Esophagus mucosa (tissue), 1 donor: ENCODE measurements at places on chromosomes 7 and 10.

- peak; percentile 73 for ATAC-seq
Observed at GRCh38 chr7:157432541-157432956, 95.7 kb downstream of the DNAJB6 start.

GRCh38 chr7:141234335-141235105 lies 160.7 kb downstream of the TMEM178B start:
- no peak for ATAC-seq

DNA sequence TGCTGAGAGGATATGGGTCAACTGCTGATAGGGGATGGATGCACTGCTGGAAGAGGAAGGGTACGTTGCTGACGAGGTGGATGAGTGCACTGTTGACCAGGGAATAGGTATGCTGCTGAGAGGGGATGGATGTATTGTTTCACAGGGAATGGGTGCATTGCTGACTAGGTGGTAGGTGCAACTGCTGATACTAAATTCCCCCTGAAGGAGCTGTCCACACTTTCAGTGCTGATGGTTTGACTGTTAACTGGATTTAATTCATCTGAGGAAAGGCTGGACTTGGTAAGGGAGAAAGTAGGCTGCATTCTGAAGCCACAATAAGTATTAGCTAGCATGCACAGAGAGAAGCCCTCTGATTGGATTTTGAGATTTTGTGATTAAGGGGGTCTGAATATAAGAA lies 1196.8 kb upstream of the PHF14 start:
- no peak for ATAC-seq

DNA sequence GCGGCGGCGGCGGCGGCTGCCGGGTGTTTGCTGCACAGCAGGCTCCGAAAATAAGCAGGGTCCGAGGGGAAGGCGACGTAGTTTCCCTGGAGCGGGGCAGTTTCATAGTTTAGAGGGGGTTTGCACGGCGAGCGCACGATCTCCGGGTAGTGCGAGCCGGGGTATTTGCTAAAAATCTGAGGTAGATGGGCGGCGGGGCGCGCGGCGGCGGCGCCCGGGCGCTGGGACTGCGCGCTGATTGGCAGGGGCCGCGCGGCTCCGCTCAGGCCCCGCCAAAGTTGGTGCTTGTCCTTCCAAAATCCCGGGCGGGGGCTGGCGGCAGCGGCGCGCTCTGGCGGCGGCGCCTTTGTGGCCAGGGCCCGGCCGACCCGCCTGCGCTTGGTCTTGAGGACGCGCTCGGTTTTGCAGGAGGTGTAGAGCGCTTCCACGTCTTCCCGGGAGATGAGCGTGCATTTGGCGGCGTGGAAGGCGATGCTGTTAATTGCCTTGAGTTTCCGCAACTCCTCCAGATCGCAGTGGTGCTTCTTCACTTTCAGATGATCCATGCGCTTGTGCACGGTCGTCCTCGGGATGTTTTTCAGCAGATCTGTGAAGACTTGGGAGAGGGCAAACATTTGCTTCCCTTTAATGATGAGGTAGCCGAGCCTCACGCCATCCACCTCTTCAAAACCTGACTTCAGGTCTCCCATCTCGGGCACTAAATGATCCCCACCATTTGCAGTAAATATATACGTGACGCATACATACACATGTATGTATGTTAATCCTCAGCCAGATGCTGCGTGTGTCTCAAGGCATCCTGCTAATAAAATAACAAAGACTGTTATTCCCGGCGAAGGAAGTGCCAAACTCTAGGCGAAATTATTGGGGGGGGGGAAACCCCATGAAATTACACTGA lies 8.1 kb downstream of the SKIDA1 start:
- peak; percentile 53 for ATAC-seq
